ENCODE measurements at places on chromosomes 2 and 18. TPM values are rescaled to one million over a fixed set of nuclear protein-coding genes. Genes with fewer than 3 reads are reported as not detected.

- no peak for DNase-seq
These were observed 5.1 kb downstream of the TSHZ1 start for GRCh38 chr18:75215663-75216062.

The EGR4 gene
- total RNA-seq: not detected

DNA sequence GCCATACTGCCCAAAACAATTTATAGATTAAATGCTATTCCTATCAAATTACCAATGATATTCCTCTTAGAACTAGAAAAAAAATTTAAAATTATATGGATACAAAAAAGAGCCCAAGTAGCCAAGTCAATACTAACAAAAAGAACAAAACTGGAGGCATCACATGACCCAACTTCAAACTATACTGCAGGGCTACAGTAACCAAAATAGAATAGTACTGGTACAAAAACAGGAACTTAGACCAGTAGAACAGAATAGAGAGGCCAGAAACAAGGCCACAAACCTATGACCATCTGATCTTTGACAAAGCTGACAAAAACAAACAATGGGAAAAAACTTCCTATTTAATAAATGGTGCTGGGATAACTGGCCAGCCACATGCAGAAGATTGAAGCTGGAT, 86.1 kb upstream of the KYNU start:
- no peak for DNase-seq

DNA sequence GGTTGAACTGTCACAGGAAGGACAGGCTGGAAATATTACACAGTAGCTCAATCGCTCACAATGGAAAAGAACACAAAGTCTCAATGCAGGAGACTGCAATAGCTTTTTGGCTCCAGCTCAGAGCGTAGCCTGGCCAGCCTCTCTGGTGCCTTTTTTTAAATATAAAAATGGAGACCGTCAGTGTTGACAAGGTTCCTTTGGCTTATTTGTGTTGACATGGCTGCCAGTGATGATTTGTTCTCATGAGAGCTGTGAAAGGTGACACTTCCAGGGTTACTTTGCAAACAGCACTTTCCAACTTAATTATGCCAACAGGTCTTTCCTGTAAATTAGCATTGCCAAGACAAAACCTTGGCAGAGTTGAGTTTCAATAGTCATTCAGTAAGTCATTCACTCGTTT, 70.8 kb downstream of the KCNE4 start:
- DNase-seq: no peak

DNA sequence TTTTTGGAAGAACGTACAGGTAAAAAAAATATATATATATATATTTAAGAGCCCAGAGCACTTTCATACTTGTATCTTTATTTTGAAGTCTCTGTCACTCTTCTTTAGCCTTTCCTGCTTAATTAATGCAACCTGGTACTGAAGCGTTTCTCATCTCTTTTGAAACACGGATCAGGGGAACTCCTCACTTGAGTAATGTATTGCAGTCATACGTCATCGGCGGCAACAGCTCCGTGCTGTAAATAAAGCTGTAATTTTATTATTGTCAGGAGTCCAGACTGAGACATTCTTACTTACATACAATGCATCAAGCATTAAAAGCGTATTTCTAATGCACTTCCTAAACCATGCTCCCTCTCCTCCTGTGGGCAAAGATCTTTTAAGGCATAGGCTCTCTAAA, 514.7 kb downstream of the SOX11 start:
- DNase-seq: no peak

The MCEE gene
- total RNA-seq: 11.1 TPM

DNA sequence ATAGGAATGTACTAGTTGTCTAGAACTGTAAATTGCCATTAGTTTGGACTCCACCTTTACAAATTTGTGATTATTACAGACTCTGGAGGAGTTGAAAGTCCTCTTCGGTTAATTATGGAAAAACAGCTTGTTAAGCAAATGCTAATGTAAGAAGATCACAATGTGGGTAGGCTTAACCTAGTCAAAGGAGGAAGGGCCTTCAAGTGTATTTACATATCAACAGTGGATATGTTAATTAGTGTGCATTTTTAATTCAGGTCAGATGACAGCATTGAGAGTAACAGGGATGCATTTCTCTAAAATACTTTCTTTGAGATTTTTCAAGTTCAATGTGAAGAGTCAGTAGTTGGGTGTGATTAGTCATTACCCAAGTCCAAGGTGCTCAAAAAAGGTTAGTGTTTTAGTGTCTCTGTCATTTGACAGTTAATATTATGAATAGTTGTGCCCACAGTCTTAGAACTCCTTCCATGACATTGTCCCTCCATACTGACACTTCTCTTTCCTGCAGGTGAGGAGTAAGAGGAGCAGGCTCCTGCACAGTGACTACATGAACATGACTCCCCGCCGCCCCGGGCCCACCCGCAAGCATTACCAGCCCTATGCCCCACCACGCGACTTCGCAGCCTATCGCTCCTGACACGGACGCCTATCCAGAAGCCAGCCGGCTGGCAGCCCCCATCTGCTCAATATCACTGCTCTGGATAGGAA, 28.0 kb downstream of the CD28 start:
- no peak for DNase-seq

DNA sequence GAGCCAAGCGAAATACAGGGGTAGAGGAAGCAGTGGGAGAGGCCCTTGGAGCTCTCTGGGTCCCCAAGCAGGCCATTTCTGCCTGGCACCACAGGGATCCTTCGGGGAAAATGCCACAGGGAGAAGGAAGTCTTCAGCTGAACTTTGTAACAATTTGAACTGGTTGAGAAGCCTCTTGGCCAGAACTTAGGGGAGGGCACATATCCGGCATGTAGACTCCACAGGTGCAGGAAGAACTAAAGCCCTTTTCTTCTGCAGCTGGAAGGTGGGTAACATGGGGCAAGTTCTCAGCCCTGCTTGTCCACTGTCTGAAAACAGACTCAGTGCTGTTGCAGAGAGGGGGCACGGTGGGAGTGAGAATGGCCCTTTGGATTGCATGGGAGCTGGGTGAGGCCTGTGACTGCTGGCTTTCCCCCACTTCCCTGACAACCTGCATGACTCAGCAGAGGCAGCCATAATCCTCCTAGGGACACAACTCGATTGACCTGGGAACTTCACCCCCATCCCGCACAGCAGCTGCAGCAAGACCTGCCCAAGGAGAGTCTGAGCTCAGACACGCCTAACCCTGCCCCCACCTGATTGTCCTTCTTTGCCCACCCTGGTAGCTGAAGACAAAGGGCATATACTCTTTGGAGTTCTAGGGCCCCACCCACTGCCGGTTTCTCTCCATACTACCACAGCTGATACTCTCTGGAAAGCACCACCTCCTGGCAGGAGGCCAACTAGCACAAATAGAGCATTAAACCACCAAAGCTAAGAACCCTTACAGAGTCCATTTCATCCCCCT, 101.6 kb upstream of the FAM136A start:
- DNase-seq: no peak

DNA sequence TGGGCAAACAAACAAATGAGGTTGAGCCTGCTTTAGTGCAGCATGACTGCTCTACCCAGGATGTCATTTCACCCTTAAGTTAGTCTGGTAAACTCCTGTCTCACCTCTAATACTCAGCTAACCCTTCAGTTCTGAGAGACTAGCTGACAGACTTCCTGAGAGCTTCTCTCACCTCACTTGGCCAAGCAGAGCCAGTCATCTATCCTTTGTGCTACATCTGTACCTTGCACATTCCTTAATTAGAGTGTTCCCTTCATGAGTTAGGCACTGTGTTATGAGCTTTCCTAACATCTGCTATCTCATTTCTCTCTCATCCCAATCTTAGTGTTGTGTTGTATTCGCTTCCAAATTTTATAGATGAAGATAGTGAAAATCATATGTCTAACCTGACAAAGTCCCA, 220.1 kb upstream of the PIK3C3 start:
- no peak for DNase-seq

The PRKCE gene
- 32.4 TPM for total RNA-seq

- DNase-seq: no peak
These were observed 101.6 kb downstream of the SPTBN1 start for GRCh38 chr2:54557601-54558187.

DNA sequence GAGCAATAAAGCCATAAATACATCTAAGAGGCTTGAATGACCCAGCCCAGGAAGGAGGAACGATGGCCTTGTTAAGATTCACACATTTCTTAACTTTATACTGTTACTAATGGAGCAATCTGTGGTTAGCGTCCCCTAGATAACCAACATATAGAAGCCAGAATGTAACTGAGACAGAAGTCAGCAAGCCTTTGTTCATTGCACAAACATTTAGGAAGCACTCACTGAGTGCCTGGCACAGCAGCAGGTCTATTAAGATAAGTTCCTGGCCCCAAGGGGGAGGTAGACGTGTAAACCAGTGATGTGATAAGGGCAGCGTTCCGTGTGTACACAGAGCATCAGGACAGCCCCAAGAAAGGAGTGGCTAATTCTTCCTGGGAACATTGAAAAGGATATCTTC, 63.6 kb upstream of the ATL2 start:
- DNase-seq: no peak

The KIAA2012 gene
- total RNA-seq: under 0.01 TPM

GRCh38 chr2:85257359-85257969, 70.3 kb downstream of the TGOLN2 start:
- no peak for DNase-seq

The NT5C1B gene
- not detected for total RNA-seq

DNA sequence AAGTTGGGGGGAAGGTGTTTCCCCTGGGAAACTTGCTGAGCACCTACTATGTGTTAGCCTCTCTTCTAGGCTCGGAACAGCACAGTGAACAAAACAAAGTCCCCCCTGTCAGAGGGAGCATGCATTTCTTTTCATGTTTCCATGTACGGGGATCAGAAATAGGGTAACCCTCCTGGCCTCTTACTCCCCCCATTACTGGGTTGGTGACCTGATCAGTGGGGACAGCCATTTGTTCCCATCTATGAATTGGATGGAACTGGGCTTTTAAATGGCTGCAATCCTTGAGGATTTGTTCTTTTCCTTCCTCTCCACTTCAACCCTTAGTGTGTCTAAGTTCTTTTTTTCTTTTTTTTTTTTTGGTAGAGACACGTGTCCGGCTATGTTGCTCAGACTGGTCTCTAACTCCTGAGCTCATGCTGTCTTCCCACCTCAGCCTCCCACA, 13.7 kb downstream of the NCL start:
- DNase-seq: no peak

DNA sequence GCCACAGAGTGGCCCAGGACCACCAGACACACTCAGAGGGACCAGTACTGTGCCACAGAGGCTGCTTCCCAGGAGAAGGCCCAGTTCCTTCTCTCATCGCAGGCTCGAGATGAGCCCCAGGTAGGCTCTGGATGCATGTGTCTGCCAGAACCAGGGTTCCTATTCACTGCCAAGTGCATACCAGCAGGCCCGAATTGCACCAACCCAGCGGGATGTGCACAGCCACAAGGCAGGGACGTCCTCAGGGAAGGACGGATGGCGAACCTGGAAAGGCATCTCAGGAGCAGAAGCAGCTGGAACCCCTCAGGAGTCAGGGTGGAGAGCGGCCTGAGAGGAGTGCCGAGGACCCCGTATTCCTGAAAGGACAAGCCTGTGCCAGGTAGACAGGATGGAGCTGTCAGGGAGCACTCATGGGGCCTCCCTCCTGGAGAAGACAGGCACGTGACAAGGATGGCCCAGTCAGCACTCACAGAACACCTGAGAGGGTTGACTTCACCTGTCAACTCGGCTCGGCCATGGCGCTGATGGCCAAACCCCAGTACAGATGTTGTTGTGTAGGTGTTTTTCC, 73.7 kb downstream of the PTGR3 start:
- no peak for DNase-seq

The OSR1 gene
- total RNA-seq: 12.4 TPM

The PLEKHA3 gene
- 5.0 TPM for total RNA-seq

GRCh38 chr2:121804997-121805765, 49.7 kb downstream of the TSN start:
- no peak for DNase-seq

DNA sequence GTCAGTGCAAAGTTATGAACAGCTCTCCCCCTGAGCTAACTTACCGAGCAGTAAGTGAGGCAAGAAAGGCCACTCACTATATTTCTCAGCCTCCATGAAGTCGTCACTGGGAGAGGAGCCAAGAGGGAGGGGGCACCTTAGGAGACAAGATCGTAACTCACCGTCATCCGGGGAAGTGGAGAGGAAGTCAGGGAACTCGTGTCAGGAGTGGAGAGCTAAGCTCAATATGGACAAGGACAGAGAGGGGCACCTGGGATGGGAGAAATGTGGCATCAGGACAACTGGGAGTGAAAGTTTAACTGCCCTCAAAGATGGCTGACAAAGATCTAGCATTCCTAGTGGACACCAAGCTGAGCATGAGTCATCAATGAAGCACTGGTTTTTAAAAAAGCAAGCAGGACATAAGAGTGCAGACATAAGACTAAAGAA, 37.1 kb downstream of the BCL11A start:
- DNase-seq: peak; percentile 90
